Kidney (tissue), 22 donors: ENCODE measurements at places on chromosomes 4 and X. TPM values are rescaled to one million over a fixed set of nuclear protein-coding genes. Genes with fewer than 3 reads are reported as not detected.
A peak's percentile ranks its signal among the peaks of the same experiment; 100 is the strongest.

- peak; percentile 88 for DNase-seq
Measured at GRCh38 chr4:6893449-6894085, 16.1 kb upstream of the TBC1D14 start.

DNA sequence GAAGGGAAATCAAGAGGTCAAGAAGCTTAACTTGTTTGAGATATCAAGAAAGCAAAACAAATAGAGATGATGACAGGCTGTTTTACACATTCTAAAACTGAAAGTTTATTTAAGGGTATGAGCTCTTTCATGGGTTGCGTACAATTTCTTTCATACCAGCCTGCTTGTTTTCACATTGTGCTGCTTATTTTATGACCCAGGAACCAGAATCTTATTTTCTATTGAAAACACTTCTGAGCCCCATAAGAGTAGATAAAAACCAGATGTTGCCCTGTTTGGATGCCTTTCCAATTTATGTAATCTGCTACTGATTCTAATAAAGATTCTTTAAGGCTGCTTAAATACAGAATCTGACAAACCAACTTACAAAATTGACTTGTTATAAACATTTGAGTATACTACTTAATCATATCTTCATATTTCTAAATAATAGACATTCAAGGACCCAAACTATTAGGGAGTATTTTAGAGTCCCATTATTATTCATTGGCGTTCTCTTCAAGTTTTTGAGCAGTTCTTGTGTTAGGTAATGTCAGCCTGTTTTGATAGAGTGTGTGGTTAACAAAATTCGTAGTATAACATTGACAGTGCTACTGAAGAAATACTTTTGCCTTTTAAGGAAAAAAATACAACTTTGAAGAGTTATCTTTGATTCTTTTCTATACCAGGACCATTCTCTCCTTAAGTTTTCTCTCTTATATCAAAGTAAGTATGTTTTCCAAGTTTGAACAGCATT is 74.4 kb downstream of the PDLIM5 start:
- DNase-seq: no peak

DNA sequence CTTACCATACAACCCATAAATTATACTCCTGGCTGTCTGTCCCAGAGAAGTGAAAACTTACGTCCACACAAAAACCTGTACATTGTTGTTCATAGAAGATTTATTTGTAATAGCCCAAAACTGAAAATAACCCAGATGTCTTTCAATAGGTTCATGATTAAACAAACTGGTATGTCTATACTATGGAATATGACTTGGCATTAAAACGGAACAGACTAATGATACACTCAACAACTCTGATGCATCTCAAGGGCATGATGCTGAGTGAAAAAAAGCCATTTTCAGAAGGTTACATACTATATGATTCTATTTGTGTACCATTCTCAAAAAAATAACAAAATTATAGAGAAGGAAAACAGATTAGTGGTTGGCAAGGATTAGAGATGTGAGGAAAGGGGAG is 11.6 kb upstream of the MND1 start:
- DNase-seq: no peak

GRCh38 chr4:340011-340410 is 2.4 kb downstream of the ZNF141 start:
- no peak for DNase-seq

Gene FAM184B
- polyA plus RNA-seq: 0.39 TPM

Gene SORCS2
- polyA plus RNA-seq: 6.1 TPM

DNA sequence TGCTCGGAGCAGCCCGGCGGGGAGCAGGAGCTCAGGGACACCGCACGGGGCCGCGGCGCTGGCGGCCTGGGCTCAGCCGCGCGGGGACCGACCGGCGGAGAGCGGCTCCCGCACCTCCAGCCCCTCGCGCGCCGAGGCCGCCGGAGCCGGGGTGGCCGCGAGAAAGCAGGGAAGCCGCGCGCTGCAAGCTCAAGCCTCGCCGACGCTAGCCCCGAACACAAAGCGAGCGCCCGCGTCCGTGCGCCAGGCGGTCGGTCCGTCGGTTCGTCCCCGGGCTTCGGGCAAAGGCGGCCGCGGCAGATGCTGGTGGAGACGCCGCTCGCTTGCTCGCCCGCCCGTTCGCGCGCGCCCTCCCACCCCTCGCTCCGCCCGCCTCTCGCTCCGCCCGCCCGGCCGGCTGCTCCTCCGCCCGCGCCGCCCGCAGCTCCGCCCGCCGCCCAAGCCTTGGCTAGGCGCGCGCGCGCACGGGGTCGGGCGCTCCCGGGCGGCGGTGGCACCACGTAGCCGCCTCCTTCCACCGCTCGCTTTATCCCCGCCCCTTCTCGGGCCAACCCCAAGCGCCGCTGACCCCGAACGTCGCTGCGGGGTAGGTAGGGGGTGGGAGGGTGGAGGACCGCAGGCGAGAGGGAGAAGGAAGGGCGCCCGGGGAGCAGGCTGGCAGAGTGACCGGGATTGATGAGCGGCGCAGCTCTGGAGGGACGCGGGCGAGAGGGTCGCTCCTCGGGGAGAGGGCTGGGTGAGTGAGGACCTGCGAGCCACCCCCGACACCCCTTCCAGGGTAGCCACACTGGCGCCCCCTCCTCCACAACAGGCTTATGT is at the start of gene TSPAN5:
TSS of gene TSPAN5 (minus strand) at position 325 of the 819 bp plus-strand sequence.
- peak; percentile 79 for DNase-seq

Gene PNMA5
- not detected for polyA plus RNA-seq

DNA sequence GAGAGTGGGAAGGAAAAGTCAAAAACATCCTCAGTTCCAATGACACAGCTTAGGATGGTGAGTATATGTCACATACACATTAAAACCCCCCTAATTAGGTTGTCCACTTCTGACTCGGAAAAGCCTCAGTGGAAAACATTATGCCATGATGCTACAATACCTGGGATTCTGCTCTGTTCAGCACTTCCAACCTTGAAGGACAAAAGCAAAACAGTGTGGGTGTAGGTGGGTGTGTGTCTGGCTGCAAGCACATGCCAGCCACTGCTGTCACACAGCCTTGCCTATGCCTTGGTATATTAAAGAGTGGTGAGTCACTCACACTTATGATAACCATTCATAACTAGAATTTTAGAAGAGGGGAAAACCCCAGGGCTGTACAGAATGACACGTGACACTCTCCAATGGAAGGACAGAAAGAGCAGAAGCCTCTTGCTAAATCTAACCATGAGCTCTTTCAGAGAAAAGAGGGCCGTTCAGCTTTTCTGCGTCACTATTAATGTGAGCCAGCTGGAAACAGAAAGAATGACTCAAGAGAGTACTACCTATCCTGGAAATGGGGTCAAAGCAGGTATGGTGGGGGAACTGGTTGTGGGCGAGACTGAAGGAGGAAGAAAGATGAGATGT is 159.6 kb downstream of the TET2 start:
- no peak for DNase-seq

GRCh38 chr4:26402458-26402857 is 81.6 kb downstream of the RBPJ start:
- no peak for DNase-seq

Gene CT45A3
- not detected for polyA plus RNA-seq

GRCh38 chr4:107691378-107691777 is 28.7 kb downstream of the PAPSS1 start:
- DNase-seq: no peak

Gene KANTR
- 3.7 TPM for polyA plus RNA-seq

Gene AMTN
- not detected for polyA plus RNA-seq

DNA sequence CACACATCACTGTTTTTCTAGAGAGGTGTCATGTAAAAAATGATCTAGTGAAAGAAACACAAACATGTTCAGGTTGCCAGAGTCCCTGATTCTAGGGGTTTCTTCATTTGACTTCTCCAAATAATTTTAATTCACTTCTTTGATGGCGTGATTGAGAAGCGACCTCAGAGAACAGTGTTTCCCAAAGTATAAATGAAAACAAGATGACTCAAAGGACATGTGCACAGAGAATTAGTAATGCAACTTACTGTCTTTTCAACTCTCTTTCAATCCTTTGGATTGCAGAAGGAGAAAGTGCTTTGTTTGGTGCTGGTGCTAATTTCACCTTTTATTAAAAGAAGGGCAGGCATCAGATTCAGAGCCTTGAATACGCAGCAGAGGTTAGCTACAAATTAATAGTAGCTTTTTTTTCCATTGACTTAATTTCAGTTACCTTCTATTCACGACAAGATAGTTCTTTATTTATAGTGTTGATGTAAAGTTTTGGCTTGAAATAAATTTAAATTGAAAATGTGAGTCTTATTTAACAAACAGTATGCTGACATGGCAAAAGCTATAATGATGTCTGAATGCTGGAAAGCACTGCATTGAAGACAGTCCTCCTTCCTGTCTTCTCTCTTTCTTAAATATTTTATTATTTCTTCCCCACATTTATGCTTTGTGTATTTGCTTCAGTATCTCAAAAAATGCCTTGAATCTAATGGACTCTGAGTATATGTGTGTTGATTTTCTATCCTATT is 85.1 kb downstream of the SLC10A7 start:
- DNase-seq: no peak

GRCh38 chr4:2292646-2293108 is 30.8 kb upstream of the MXD4 start:
- peak; percentile 57 for DNase-seq

GRCh38 chrX:39952989-39953388 is 144.8 kb downstream of the BCOR start:
- DNase-seq: peak; percentile 22

Gene LRCH2
- 0.86 TPM for polyA plus RNA-seq

- DNase-seq: no peak
Measured at GRCh38 chr4:99945718-99946355, 581 bp downstream of the DNAJB14 start.

GRCh38 chr4:113826421-113826820 is 64.9 kb upstream of the CAMK2D start:
- no peak for DNase-seq

- no peak for DNase-seq
Measured at GRCh38 chr4:110609044-110609750, 13.7 kb downstream of the PITX2 start.

DNA sequence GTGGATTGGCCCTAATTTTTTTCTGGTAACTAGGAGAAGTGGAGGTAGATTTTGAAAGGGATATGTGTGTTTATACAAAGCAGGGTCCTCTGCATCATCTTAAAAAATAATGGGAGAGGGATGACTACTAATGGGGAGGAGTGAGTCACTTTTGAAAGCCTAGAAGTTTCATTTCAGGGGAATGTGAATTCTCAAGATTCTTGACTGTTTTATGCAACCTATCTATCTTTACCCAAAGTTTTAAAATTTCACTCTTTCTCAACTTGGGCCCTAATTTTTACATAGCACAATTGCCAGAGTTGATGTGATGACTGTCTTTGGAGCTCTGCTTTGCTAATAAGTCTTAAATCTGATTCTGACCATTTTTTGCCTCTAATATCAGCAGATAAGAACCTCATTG is 445.2 kb downstream of the GRXCR1 start:
- no peak for DNase-seq

Gene TRO
- 17.0 TPM for polyA plus RNA-seq

DNA sequence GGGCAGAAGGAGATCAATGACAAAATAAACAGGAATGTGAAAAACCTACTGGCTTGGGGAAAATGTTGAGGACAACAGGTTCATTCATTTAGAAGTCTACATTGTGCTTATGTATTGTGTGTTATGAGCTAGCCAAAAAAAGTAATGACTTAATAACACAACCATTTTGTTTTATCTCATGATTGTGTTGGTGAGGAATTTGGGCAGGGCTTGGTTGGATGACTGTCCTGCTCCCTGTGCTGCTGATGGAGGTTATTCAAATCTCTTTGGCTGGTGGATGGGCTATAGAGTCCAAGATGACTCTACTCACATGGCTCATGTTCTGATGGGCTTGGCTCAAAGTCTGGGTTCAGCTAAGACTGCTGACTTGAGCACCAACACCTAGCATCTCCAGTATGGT is 116.3 kb downstream of the HS3ST1 start:
- no peak for DNase-seq

DNA sequence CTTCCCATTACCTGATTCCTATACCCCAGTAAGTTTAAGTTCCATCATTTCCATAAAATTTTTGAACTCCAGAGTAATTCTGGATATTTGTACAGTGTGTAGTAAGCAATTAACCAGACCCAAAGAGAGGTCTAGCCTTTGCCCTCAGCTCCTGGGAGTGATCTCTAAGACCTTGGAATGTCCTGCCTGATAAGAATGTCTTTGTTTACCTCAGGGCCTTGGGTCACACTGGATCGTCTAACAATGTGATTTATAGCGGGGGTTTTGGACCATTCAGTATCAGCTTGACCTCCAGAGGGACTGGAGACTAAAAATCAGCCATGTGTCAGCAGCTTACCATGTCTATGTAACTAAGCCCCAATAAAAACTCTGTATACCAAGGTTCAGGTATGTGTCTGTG is 330.9 kb upstream of the PPP1R2C start:
- DNase-seq: no peak

GRCh38 chr4:70808151-70808550 is 31.5 kb downstream of the GRSF1 start:
- no peak for DNase-seq

DNA sequence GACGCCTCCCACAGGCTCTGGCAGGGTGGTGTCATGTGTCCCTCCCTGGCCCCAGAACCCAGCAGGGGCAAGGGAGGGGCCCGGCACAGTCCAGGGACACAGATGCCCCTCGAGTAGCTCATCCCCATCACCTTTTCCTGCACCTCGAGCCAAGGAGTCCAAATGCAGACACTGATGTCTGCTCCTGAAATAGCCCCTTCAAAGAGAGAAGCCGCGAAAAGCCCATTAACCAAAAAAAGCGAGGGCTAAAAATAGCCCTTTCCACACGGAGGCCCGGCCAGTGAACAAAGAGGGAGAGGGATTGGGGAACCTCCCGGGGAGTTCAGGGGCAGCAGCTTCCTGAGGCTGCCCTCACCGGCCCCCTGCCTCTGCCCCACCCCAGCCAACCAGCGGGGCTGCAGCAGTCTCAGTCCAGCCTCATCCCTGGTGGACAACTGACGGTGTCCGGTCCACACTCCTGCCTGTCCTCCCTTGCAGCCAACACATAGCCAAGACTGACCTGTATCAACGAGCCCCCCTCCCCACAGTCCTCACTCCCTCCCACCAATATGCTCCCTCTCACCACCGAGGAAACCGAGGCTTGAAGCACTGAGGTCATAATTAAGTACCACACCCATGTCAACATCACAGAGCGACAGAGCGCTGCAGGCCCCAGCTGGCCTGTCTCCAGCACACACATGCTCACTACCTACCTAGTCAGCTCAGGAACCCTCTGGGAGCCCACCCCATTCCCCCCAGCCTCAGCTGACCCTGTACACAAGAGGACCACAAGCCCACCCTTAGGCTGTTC is 23.9 kb downstream of the WDR1 start:
- peak; percentile 60 for DNase-seq

GRCh38 chr4:33226133-33226532 is 2506.0 kb downstream of the PCDH7 start:
- no peak for DNase-seq

DNA sequence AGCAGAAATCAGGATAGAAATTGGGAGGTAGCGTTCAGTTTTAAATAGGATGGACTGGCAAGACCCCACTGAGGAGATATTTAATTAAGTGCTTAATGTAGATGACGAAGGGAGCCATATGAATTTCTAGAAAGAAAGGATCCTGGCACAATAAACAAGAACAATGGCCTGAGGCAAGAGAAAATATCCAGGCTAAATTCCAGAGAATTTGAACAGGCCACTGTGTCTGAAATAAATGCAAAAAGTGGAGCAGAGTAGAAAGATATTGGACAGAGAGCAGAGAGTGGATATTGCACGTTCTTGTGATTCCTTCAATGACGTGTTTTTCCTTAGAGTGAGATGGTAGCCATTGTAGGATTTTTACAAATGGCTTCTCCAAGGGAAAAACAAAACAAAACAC is 1504.8 kb downstream of the C4orf33 start:
- DNase-seq: no peak
